Endothelial cell (in vitro differentiated cells): ENCODE measurements at places on chromosomes 7 and 10.
A peak's percentile ranks its signal among the peaks of the same experiment; 100 is the strongest.

DNA sequence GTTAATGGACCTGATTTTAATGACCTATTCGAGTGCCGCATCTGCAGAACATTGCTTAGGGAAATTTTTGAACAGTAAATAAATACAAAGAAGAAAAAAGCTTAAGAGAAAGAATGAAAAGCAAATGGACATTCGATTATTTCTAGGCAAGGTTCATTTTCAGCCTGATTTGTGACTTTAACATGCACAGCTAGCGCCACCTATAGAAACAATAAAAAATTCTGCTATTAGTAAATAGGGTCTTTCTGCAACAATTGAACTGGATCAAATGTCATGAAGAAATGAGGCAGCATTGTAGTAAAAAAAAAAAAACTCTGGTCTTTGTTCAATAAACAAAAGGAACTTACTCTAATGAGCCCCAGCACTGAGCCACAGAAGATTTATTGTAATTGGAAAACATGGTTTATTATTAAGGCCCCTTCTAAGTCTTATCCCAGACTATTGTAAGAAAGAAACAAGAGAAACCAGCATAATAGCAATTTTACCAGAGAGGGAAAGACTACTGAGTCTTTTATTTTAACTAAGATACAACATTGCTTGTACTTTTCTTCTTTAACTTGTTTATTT lies 41.4 kb upstream of the GHITM start:
- DNase-seq = no peak

- DNase-seq = peak; percentile 80
Observed at GRCh38 chr7:8433477-8434289, at the start of gene NXPH1. Gene NXPH1, plus strand, starts transcription at chr7:8433609.

GRCh38 chr7:106459397-106460072 lies 174.8 kb upstream of the NAMPT start:
- DNase-seq = no peak

DNA sequence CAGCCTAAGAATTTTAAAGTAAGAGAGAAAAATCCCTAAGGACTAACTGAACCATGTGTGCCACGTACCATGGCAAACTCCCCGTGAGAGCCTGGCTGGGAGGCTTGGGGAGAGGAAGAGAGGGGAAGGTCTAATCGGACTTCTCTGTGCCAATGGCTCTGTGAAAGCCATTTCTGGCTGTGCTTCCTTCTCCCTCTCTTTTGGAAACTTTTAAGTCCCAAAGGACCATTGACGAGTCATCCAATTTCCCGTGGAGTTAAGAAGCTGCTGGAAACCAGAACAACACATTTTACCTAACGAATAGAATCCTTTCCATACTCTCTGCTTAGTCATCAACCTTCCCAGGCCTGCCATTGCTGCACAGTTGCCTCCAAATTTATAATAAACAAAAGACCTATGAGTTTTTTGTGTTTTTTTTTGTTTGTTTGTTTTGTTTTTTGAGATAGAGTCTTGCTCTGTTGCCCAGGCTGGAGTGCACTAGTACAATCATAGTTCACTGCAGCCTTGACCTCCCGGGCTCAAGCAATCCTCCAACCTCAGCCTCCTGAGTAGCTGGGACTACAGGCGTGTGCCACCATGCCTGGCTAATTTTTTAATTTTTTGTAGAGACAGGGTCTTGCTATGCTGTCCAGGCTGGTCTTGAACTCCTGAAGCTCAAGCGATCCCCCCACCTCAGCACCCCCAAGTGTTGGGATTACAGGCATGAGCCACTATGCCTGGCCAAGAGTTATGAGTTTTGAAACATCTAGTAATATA lies 13.2 kb downstream of the LAMB1 start:
- DNase-seq = no peak

- no peak for DNase-seq
Observed at GRCh38 chr7:31202801-31203200, 137.7 kb downstream of the NEUROD6 start.

- no peak for DNase-seq
Observed at GRCh38 chr10:54434782-54435181, 366.2 kb downstream of the PCDH15 start.

DNA sequence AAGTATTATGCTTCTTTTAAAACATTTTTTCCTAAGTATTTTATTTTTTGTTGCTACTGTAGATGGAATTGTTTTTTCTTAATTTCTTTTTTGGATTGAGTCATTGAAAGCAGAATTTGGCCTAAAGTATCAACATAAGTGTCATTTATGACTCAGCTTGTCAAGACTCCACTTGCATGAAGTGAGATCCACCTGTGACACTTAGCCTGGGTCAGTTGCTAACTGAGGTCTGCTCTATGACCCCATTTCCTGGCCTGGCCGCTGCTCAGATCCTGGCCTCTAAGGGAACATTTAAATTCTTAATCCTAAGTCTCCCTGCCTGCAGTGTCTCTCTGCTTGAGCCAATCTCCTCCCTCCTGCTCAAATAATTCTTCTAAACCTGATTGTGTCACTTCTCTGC lies 35.5 kb downstream of the TMEM270 start:
- no peak for DNase-seq

DNA sequence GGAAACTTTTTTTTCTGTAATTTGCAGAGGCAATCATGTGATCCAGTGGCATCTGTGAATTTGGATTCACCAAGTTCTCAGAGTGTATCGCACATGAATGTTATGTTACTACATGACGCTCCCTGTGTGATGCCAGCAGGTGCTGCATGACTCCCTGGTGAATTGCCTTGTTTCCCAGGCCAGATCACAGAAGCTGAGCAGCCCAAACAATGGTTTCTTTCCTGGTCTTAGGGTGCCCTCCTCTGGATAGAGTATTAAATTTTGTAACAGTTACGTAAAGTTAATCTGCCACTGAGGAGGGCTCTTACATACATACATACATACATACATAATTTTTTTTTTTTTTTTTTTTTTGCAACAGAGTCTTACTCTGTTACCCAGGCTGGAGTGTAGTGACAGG lies 3.6 kb downstream of the ZSCAN21 start:
- DNase-seq = peak; percentile 6

DNA sequence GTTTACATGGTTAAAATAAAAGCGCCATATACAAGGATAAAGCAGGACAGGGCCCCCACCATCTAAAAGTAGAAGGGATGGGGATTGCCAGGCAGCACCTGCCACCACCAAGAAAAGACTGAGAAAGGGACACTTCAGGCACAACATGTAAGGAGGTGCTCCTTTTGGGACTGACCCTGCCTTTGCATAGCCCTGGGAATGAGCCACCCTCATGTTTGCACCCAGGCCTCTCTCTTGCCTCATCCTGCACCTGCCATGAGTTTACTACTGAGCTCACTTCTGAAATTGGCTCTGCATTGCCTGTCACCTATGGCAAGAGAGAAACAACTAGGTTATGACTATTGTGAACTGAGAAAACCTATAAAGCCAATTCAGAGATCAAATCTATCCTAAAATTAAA lies 489.7 kb downstream of the KCNMA1 start:
- DNase-seq = no peak

- DNase-seq = no peak
Observed at GRCh38 chr10:44105696-44106095, 279.2 kb downstream of the CXCL12 start.

- no peak for DNase-seq
Observed at GRCh38 chr7:142017451-142017850, 21.8 kb downstream of the MGAM start.

DNA sequence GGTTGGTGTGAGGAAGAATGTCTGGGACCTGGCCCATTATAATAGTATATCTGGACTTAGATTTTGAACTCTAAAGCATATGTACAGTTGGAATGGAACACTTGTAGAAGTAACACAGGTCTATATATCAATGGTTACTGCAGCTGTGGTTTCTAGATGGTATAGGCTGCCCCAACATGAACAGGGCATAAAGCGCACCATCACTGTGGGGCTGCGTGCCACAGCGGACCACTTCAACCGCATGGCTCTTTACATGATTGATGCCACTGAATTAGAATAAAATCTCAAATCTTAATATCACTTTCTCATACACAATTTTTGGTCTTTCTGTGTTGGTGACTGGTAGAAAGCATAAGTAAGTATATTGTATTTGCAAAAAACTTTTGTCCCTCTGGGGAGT lies 59.5 kb downstream of the KLRG2 start:
- DNase-seq = no peak

- no peak for DNase-seq
Observed at GRCh38 chr10:123798856-123799255, 92.8 kb downstream of the CPXM2 start.

DNA sequence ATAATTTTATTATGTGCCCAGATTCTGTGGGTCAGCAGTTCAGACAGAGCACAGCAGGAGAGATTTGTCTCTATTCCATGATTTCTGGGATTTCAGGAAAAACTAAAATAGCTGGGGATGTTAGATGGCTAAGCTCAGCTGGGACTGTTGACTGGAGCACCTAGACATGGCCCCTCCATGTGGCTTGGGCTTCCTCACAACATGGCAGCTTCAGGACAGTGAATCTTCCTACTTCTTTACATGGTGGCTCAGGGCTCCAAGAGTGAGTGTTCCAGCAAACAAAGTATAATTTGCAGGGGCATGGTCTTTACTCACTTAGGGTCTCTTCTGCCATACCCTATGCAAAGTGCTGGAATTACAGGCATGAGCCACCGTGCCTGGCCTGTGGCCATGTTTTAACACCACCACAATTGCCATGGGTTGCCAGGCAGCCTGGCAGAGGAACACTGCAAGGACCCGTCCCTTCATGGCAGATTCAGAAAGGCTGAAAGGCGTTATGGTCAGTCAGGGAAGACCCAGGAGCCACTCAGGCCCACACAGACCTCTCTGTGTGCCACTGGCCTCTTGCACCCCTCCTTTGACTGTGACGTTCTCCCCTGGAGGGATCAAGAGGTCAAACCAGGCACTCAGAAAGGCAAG lies 50.8 kb upstream of the ZMIZ1 start:
- no peak for DNase-seq

DNA sequence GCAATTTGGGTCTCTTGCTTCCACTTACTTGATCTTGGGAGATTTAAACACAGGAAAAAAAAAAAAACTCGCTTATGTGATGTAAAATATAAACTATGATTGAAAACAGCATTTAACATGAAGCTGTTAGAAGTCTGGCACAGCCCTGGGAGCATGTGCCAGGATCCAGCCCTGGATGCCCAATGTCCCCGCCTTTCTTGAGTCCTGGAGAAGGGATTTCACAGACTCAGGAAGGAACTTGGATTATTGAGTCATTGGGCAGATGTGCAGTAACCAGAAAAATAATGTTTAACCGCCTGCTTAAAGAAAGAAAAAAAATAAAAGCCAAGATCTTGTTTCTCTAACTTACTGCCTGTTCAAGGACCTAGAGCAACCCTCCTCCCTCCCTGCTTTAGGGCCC lies 3.7 kb upstream of the JCAD start:
- DNase-seq = no peak

DNA sequence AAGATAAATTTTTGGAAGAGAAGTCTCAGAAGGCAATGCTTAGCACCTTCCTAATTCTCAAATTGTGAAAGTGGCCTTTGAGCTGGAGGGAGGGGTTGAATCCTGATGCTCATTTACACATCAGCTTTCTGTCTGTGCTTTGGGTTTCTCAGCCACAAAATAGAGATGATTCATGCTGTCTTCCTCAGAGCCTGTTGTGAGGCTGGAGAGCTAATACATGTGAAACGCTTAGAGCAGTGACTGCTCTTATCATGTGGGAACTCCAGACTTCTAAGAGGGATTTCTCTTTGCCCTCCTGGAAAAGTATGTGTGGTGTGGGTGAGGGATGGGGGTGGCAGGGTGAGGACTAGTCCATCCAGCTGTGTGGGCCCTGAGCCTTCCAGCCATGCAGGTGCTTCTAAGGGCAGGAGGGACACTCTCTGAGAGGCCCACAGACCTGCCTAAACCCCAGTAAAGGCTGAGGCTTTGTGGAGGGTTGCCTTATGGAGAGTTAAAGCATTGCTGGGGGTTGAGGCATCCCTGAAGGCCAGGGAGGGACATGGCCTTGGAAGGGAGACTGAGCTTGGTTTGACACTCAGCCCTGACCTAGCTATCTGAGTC lies 4.8 kb upstream of the EVX1 start:
- no peak for DNase-seq

- DNase-seq = no peak
Observed at GRCh38 chr7:45703373-45703821, 129.2 kb downstream of the ADCY1 start.

GRCh38 chr10:68047122-68047521 lies 28.0 kb downstream of the HERC4 start:
- DNase-seq = no peak

- no peak for DNase-seq
Observed at GRCh38 chr7:46781901-46782439, 799.9 kb downstream of the TNS3 start.

GRCh38 chr10:22764639-22765038 lies 50.3 kb upstream of the PIP4K2A start:
- DNase-seq = no peak

- no peak for DNase-seq
Observed at GRCh38 chr10:14476641-14477407, 146.1 kb upstream of the FRMD4A start.
